ENCODE measurements at places on chromosomes 5 and 9. TPM values are rescaled to one million over a fixed set of nuclear protein-coding genes. Genes with fewer than 3 reads are reported as not detected.

- no peak for DNase-seq
Measured at GRCh38 chr5:171316258-171317121, 7.4 kb downstream of the TLX3 start.

GRCh38 chr5:60604771-60605170 is 95.2 kb downstream of the DEPDC1B start:
- no peak for DNase-seq

DNA sequence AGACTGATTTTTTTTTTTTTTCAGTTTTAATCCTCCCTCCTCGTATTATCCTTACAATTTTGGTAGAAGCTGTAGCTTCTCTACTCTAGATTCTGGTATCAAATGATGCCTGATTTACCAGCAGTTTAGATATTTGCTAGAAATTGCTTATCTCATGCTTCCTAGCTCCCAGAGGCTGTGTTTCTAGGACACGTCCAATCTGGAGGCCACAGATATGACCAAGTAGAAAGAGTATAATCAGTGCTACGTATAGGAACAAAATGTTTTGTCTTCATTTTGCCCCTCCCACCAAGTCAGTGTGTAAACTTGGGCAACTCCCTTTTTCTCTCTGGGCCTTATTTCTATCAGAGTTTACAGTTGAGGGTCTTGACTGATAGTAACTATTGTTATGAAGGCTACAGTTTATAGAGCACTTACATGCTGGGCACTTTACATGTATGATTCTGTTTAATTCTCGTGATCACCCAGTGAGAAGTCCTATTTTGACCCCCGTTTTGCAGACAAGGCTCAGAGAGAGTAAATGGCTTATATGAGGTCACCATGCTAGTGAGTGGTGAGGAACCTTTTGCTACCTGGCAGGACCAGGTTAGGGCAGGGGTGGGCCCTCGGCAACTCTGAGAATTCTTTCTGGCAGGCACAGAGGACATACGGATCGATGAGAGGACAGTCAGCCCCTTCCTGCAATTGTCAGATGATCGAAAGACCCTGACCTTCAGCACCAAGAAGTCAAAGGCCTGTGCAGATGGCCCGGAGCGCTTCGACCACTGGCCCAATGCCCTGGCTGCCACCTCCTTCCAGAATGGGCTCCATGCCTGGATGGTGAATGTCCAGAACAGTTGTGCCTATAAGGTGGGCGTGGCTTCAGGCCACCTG is 7.6 kb downstream of the HDHD3 start:
- peak; percentile 92 for DNase-seq

GRCh38 chr9:14418301-14418940 is 104.5 kb upstream of the NFIB start:
- no peak for DNase-seq

GRCh38 chr9:129714511-129715061 is 38.3 kb downstream of the PTGES start:
- DNase-seq = no peak

DNA sequence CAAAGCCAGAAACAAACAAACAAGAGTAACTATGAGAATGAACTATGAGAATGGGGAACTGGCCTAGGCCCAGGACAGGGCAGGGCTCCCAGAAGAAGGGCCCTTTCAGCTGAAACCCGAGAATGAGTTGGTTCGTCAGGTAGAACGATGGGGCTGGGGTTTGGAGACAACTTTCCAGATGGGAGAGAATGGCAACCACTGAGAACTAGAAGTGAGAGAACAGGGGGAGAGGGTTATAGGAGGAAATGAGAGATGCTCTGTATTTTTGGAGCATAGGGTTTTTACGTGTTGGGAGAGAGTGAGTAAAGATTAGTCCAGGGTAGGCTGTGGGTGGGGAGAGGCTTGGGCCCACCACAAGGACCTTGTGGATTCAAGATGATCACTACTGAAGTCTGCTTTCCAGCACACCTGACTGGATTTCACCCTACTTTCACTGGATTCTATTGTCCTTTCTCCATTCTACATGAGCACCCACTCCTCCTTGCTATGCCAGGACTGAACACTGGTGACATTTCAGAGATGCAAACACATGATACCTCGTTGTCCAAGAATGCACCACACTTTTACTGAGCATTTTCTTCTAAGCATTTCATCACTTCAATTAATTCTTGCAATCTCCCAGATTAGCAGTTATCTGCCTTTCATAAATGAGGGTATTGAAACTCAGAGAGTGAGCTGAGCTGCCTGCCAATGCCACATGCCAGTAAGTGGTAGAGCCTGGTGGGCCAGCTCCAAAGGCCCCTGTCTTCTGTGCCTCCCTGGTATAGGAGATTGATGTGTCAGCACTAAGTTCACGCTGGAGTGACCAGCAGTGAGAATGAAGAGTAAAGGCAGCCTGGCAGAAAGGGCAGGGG is 3.2 kb upstream of the TMEM268 start:
- no peak for DNase-seq

GRCh38 chr5:157219491-157220271 is 39.0 kb downstream of the ITK start:
- DNase-seq = no peak

- DNase-seq = no peak
Measured at GRCh38 chr5:178356431-178356872, 123.8 kb upstream of the PHYKPL start.

GRCh38 chr9:34059281-34059680 is 10.6 kb upstream of the UBAP2 start:
- DNase-seq = no peak

- no peak for DNase-seq
Measured at GRCh38 chr5:107674655-107675054, 3.9 kb upstream of the EFNA5 start.

DNA sequence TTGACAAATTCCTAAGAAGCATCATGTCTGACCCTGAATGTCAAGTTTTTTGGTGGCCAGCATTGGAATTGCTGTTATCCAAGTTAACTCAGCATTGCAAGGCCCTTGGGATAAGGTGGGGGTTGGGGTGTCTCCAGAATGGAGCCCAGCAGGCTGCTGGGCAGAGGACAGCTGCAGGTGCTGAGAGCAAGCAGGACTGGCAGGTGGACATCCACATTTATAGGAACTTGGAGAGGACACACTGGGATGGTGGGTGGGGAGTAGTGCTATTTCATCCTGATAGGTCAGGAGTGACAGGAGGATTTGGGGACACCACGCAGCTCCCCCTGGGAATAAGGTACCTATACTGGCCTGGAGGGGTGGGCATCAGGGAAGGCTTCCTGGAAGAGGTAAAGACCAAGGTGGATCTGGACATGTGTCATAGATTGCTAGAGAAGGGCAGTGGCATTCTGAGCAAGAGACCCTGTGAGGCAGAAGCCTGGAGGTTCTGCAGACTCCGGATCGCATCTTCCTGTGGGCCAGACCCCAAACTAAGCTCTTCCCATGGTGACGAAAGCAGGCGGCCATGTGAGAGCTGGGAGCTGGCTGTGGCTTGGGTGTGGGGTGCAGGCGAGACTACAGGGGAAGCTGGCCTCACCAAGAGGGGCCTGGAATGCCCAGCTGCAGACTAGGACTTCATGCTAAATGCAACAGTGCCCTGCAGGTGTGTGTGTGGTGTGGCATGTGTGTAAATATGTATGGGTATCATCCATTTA is 148.1 kb downstream of the RGS3 start:
- no peak for DNase-seq

- no peak for DNase-seq
Measured at GRCh38 chr5:42965934-42966333, 74.2 kb downstream of the ANXA2R start.

- no peak for DNase-seq
Measured at GRCh38 chr5:88557881-88558280, 289.2 kb upstream of the TMEM161B start.

GRCh38 chr5:138391859-138392386 is 39.4 kb downstream of the KDM3B start:
- no peak for DNase-seq

DNA sequence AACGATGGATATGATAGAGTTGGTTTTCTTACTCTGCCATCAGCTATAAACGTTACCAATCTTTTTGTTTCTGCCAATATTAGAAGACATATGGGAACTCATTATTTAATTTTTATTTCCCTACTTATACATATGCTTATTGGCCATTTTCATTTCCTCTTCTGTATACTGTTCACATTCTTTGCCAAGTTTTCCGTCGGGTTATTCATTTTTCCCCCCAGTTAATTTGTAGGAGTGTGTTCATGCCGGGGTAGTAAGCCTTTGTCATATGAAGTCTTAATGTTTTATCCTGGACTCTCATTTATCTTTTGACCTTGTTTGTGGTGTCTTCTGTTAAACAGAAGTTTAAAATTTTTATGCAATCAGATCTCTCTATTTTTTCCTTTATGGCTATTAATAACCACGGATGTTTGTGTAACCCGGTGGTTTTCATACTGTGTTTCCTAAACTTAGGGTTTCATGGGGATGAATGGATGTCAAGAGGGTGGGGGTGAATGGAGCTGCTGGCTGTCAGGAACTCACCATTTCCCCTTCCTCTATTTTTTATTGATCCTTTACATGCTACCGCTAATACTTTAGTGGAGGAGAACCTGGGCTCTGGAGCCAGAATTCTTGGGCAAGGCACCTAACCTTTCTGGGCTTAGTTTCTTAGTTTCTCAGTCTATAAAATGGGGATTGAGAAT is 42.5 kb upstream of the PPARGC1B start:
- no peak for DNase-seq

DNA sequence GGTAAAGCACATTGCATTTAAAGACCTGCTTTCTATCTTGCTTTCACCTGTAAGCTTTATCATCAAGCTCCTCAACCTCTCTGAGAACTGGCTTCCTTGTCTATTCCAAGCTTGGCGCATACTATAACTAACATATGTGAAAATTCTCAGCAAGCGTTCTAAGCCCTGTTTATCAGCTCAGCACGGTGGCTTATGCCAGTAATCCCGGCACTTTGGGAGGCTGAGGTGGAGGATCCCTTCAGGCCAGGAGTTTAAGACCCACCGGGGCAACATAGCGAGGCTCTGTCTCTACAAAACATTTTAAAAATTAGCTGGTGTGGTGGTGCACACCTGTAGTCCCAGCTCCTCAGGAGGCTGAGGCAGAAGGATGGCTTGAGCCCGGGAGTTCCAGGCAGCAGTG is 1.6 kb upstream of the ATP6V0E1 start:
- DNase-seq = no peak

DNA sequence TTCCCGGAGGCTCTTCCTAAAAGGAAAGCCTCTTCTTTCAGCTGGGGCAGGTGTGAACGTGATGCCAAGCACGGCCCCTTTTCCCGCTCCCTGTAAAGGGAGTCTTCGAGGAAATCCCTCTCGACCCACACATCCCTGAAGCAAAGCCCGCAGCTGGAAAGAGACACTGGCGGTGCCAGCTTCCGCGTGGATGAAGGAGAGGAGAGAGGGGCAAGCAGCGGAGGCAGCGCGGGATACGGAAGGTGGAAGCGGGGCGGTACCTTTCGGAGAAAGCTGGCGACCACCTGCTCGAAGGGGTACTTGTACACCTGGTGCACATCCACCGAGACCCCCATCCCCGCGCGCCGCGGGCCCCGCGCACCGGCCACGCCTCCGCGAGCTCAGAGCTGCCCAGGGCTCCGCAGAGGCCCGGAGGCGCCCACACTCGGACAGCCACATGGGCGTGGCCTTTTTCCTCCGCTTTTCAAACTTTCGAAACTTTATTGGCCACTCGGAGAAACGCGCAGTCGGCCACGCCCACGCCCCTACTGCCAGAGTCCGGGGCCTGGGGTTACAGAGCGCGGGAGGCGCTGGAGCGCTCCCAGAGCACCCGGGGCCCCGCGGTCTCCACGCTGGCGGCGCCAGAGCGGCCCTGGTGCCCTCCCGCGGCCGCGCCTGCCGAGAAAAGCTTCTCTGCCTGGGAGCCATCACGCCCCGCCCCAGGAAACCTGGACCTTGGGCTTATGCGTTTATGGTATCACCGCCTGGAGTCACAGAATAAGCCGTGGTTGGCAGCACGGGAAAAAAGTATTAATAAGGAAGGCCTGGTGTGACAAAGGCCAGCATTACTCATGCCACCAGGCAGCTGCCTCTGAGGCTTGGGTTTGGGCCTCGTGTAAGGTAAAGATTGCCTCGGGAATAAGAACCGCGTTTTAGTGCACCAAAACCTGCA is at the start of gene PRELID2:
Gene PRELID2 (minus strand): TSS at position 426 of the 931 bp plus-strand sequence. CDS start 91 bp downstream, at position 335.
- DNase-seq = peak; percentile 92

GRCh38 chr5:763397-763796 is 21.1 kb downstream of the ZDHHC11B start:
- no peak for DNase-seq

GRCh38 chr5:1468247-1468612 is 23.0 kb upstream of the SLC6A3 start:
- peak; percentile 52 for DNase-seq

DNA sequence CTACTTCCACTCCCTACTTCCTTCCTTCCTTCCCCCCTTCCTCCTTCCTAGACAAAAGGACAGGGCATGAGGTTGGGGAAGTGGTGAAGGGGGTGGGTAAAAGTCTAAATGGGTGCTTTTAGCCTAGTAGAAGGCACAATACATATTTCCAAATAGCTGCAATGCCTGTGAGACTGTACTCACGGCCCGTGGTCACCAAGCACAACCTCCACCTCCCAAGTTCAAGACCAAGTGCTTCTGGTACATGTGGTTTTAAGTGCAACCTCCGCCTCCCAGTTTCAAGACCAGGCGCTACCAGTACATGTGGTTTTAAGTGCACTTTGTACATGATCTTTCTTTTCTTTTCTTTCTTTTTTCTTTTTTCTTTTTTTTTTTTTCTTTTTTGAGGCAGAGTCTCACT is 14.5 kb upstream of the NTNG2 start:
- no peak for DNase-seq

- no peak for DNase-seq
Measured at GRCh38 chr5:135116160-135116561, 82.1 kb upstream of the PITX1 start.

DNA sequence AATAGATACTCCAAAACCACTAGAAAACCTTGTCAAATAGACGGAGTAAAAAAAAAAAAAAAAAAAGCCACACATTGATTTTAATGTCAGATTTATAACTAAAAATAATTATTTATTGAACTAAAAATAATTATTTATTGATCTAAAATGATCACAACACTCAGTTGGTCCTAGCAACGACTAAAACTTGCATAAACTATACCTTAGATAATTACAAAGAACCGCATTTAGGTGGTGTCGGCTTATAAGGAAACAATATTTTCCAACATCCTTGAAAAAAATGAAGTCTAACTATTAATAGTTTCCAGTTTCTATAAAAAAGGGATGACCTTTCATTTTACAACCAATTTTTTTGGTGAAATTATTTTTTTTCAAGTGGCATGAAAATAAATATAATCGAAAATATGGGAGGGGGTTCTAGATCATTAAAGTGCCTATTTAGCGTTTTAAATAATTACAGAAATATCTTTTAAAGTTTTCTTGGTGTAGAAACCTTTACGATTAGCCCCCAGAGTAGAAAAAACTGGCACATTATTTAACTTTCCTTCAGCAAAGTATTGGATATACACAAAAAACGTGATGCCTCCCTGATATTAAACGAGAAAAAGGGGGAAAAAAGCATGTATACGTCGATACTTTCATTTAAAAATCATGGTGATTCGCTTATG is 3.7 kb downstream of the ARRDC3 start:
- no peak for DNase-seq

GRCh38 chr9:136849960-136850865 is 1.0 kb downstream of the PHPT1 start:
- no peak for DNase-seq

IL5 gene
- not detected for total RNA-seq

C5orf34 gene
- total RNA-seq = 0.15 TPM

SPINK7 gene
- total RNA-seq = not detected

PCDHGA8 gene
- total RNA-seq = 0.27 TPM

RANBP3L gene
- 0.22 TPM for total RNA-seq

AGXT2 gene
- total RNA-seq = 26.0 TPM

SNAPC3 gene
- 13.5 TPM for total RNA-seq

TAF11L10 gene
- total RNA-seq = not detected

FOXD4L4 gene
- total RNA-seq = not detected

Measured in right lobe of liver (tissue), 6 donors.